ENCODE measurements at places on chromosomes 5 and 9. TPM values are rescaled to one million over a fixed set of nuclear protein-coding genes. Genes with fewer than 3 reads are reported as not detected.

GRCh38 chr5:179422908-179423481 lies 77.7 kb upstream of the ADAMTS2 start:
- H3K27me3 ChIP-seq = peaks cover 22% of the 10 kb centered on the region
- DNase-seq = no peak
- H3K4me3 ChIP-seq = no peak overlapping the region
- no peaks in the 10 kb centered on the region for H3K4me1 ChIP-seq
- no peak overlapping the region for H3K27ac ChIP-seq

DNA sequence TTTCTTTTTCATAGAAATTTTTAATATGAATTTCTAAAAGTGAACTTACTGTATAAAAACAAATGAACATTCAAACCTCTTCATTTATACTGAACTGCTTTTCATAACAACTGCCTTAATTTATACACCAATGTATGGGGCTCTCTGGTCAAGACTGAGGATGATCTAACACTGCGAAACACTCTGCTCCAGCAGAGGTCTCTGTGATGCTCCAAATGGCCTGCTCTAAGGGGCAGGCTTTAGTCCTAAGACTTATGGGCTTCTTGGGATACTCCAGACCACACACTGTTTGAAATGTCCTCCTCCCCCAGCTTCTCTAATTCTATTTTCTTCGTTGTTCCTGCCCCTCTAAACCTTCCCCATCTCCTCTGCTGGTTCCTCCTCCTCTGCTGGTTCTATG lies 58.5 kb downstream of the LIFR start:
- H3K36me3 ChIP-seq = no peaks in the 10 kb centered on the region
- no peak for DNase-seq
- peaks cover 13% of the 10 kb centered on the region for H3K27me3 ChIP-seq
- H3K4me1 ChIP-seq = no peaks in the 10 kb centered on the region

DNA sequence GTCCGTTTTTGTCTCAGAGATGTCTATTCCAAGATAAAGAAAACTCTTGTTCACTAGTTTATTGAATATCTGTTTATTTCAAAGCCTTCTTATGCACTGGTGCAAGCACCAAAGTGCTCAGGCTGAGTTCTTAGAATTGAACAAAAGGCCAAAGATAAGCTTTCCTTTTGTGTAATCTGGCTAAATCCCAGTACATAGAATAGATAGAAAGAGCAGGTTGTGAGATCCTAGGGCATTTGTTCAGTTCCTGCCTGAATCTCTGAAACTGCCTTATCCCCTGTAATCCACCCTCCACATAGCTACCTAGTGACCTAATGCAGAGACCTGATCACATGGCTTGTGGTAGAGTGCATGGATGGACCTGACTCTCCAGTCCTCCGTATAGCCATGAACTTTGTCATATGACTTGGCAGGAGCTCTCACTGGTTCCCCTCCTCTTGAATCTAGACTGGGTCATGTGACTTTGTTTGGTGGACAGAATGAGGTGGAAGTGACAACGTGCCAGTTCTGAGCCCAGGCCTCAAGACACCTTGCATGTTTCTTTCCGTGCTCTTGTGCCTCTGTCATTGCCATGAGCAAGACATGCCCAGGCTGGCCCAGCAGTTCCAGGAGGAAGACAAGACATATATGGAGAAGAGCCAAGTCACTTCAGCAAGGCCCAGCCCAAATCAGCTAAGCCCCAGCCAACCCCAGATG lies 139.3 kb upstream of the SHB start:
- H3K36me3 ChIP-seq = no peaks in the 10 kb centered on the region
- DNase-seq = no peak
- no peak overlapping the region for H3K4me3 ChIP-seq
- H3K4me1 ChIP-seq = peaks cover 15% of the 10 kb centered on the region
- H3K27ac ChIP-seq = no peak overlapping the region

DNA sequence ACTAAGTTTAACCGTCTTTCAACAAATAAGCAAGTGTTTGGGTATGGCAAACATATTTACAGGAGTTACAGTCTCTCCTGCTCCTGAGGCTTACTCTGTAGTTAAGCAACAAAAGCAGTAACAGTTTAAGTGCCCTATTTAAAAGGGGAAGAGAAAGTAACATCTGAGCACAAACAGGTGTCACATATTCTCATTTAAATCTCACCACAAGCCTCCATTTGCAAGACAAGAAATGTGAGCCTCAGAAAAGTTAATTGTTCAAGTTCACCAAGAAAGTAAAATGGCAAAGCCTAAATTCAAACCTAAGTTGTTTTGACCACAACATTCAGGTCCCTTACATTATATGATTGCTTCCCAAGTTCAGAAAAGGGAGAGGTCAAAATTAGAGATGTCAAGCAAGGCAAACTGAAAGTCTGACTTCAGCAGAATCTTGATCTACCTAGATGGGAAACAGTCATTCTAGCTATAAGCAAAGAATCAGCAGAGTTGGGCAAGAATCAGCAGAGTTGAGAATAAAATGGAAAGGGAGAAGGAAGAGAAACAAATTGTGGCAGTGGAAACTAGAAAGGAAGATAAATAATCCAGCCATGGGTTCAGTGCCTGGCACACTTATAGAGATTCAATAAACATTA lies 93.4 kb downstream of the STRBP start:
- H3K4me1 ChIP-seq = peaks cover 2% of the 10 kb centered on the region
- H3K27me3 ChIP-seq = no peaks in the 10 kb centered on the region
- DNase-seq = no peak
- no peak overlapping the region for H3K27ac ChIP-seq

- H3K4me3 ChIP-seq = no peak overlapping the region
- no peaks in the 10 kb centered on the region for H3K27me3 ChIP-seq
- peak overlapping the region; percentile 79 for H3K27ac ChIP-seq
- no peak for DNase-seq
- H3K36me3 ChIP-seq = peaks cover 18% of the 10 kb centered on the region
Observed at GRCh38 chr9:459491-460444, 245.1 kb downstream of the DOCK8 start.

- H3K27me3 ChIP-seq = no peaks in the 10 kb centered on the region
- no peak overlapping the region for H3K4me3 ChIP-seq
- H3K27ac ChIP-seq = peak overlapping the region; percentile 84
- peaks cover 31% of the 10 kb centered on the region for H3K4me1 ChIP-seq
Observed at GRCh38 chr5:179738742-179739141, 6.1 kb downstream of the MAML1 start.

DNA sequence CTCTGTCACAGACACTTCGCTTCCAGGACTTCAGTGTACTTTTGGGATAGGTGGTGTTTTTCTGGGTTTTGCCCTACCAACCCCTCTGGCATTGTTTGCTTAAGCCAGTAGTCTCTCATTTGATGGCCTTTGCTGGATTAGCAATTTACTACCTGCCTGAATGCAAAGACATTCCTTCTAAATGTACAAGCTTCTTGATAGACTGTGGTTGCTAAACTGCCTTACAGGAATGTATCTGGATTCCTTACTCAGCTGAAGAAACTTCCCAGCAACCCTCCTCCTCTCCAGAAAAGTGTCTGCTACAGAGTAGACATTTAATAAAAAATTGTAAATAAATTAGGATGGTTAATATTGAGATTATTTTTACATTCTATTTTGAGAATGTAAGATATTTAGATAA lies 1916.7 kb downstream of the EFNA5 start:
- H3K4me1 ChIP-seq = no peaks in the 10 kb centered on the region
- no peaks in the 10 kb centered on the region for H3K27me3 ChIP-seq
- no peak overlapping the region for H3K4me3 ChIP-seq
- DNase-seq = no peak
- no peak overlapping the region for H3K27ac ChIP-seq

DNA sequence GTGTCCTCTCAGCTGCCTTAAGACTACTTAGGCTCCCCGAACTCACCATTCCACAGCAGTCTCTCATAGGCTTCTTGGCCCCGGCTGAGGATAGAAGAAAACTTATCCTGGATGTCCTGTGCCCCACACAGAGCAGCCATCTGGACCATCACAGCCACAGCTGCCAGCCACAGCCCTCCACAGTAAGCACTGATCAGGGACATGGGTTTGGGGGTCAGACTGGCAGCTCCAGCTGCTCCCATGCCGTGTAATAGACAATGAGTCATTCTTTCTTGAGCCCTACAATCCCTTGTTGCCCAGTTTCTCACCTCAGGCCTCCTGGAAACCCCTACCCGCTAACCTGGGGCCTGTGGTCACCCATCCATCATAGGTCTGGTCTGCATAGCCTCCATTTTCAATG lies 5.7 kb downstream of the CREB3 start:
- peaks cover 11% of the 10 kb centered on the region for H3K36me3 ChIP-seq
- no peak overlapping the region for H3K4me3 ChIP-seq
- H3K27me3 ChIP-seq = no peaks in the 10 kb centered on the region
- DNase-seq = no peak
- peaks cover 35% of the 10 kb centered on the region for H3K4me1 ChIP-seq

GRCh38 chr9:83582029-83582428 lies 40.9 kb upstream of the IDNK start:
- DNase-seq = no peak
- no peaks in the 10 kb centered on the region for H3K4me1 ChIP-seq

Gene PRRT1B
- total RNA-seq = not detected

Gene SPINK7
- total RNA-seq = not detected

Measured in naive thymus-derived CD8-positive, alpha-beta T cell (primary cell).